A549 treated with CpdA at 1 μM for 4 hours (cell line): ENCODE measurements at places on chromosomes 2 and 18. TPM values are rescaled to one million over a fixed set of nuclear protein-coding genes. Genes with fewer than 3 reads are reported as not detected.

The TUBA3E gene
- not detected in 5 replicates for total RNA-seq

The NTSR2 gene
- 0.05 TPM in 1 of 5 replicates, not detected in the others for total RNA-seq

The TSPYL6 gene
- total RNA-seq, result not detected in 5 replicates

The CCDC141 gene
- total RNA-seq, result not detected in 5 replicates

The CMPK2 gene
- 0.67 to 1.1 TPM (median 0.79 TPM) in 5 replicates for total RNA-seq

The ABHD1 gene
- 0.63 to 2.3 TPM (median 1.9 TPM) in 5 replicates for total RNA-seq

The NR4A2 gene
- 2.3 to 4.5 TPM (median 3.8 TPM) in 5 replicates for total RNA-seq

The SLC4A5 gene
- total RNA-seq, result 0.14 to 0.40 TPM (median 0.21 TPM) in 5 replicates

The BOK gene
- total RNA-seq, result 21.8 to 34.1 TPM (median 29.4 TPM) in 5 replicates

The GPC1 gene
- 159 to 215 TPM (median 202 TPM) in 5 replicates for total RNA-seq

The MLPH gene
- total RNA-seq, result 218 to 289 TPM (median 278 TPM) in 5 replicates

The PLA2R1 gene
- 1.9 to 2.6 TPM (median 2.6 TPM) in 5 replicates for total RNA-seq

The SCN1A gene
- total RNA-seq, result not detected in 5 replicates

The SCYGR4 gene
- total RNA-seq, result 0.09 TPM in 1 of 5 replicates, not detected in the others

The FARSB gene
- total RNA-seq, result 41.5 to 48.6 TPM (median 43.1 TPM) in 5 replicates

The SNORC gene
- 4.5 to 13.2 TPM (median 10.4 TPM) in 5 replicates for total RNA-seq

The ASXL3 gene
- total RNA-seq, result not detected in 5 replicates

The SLC38A11 gene
- total RNA-seq, result not detected in 5 replicates

The VWA3B gene
- 0.02 to 0.43 TPM (median 0.18 TPM) in 4 of 5 replicates, not detected in the other for total RNA-seq

The DTNA gene
- 0.15 to 0.98 TPM (median 0.30 TPM) in 4 of 5 replicates, not detected in the other for total RNA-seq

The IL37 gene
- total RNA-seq, result not detected in 5 replicates

The MYO3B gene
- not detected in 5 replicates for total RNA-seq

The ALK gene
- 0.06 TPM in 1 of 5 replicates, not detected in the others for total RNA-seq

The POTEC gene
- not detected in 5 replicates for total RNA-seq

The PJVK gene
- 1.2 to 1.9 TPM (median 1.7 TPM) in 5 replicates for total RNA-seq

The ATP6V1B1 gene
- total RNA-seq, result 1.5 to 2.5 TPM (median 2.4 TPM) in 4 of 5 replicates, not detected in the other

The PIEZO2 gene
- 0.41 to 0.79 TPM (median 0.58 TPM) in 5 replicates for total RNA-seq

The TLX2 gene
- total RNA-seq, result 0.12 to 0.54 TPM (median 0.29 TPM) in 5 replicates
